ENCODE measurements at places on chromosomes 12 and 14.
A peak's percentile ranks its signal among the peaks of the same experiment; 100 is the strongest.

GRCh38 chr12:47077206-47078085 lies 2.0 kb upstream of the PCED1B start:
- H3K27ac ChIP-seq = no peak overlapping the region
- peaks cover 8% of the 10 kb centered on the region for H3K4me1 ChIP-seq
- peak overlapping the region; percentile 80 for H3K4me3 ChIP-seq
- H3K36me3 ChIP-seq = no peaks in the 10 kb centered on the region
- no peak for DNase-seq

GRCh38 chr12:67442896-67443295 lies 173.7 kb downstream of the CAND1 start:
- H3K27ac ChIP-seq = no peak overlapping the region
- DNase-seq = no peak
- no peaks in the 10 kb centered on the region for H3K27me3 ChIP-seq
- no peak overlapping the region for H3K4me3 ChIP-seq
- no peaks in the 10 kb centered on the region for H3K36me3 ChIP-seq

- no peak overlapping the region for H3K27ac ChIP-seq
- H3K27me3 ChIP-seq = no peaks in the 10 kb centered on the region
- H3K4me3 ChIP-seq = peak overlapping the region; percentile 100
Measured at GRCh38 chr12:93380480-93381121, 2.9 kb downstream of the NUDT4 start.

DNA sequence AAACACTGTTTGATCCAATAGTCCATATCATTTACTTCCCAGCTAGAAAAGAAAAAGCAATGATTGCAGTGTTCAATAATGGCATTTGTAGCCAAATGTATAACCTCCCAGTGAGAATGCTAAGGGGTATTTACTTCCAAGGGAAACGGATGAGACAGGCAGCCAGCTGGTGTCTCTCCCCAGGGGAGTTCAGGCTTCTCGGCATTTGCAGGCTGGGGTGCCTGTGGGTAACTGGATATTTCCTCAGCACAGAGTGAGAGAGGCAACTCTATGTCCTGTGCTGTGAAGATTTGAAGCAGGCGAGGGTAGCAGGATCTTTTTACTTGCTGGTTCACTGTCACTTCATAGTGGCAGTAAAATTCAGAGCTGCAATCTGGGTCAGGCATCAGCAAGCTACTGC lies 1455.6 kb upstream of the TMEM132C start:
- H3K27ac ChIP-seq = no peak overlapping the region
- H3K4me1 ChIP-seq = no peaks in the 10 kb centered on the region
- no peak for DNase-seq
- H3K27me3 ChIP-seq = no peaks in the 10 kb centered on the region
- no peaks in the 10 kb centered on the region for H3K36me3 ChIP-seq
- H3K4me3 ChIP-seq = no peak overlapping the region
